ENCODE measurements at places on chromosomes 5 and 9.

- DNase-seq: no peak
Observed at GRCh38 chr5:149089796-149090195, 26.9 kb upstream of the SH3TC2 start.

- DNase-seq: peak; percentile 44
Observed at GRCh38 chr5:133998807-133999206, 6.0 kb downstream of the VDAC1 start.

GRCh38 chr5:76503929-76504328 lies 100.8 kb downstream of the IQGAP2 start:
- DNase-seq: no peak

GRCh38 chr5:34041247-34041972 lies 1.6 kb downstream of the C1QTNF3 start:
- DNase-seq: no peak

DNA sequence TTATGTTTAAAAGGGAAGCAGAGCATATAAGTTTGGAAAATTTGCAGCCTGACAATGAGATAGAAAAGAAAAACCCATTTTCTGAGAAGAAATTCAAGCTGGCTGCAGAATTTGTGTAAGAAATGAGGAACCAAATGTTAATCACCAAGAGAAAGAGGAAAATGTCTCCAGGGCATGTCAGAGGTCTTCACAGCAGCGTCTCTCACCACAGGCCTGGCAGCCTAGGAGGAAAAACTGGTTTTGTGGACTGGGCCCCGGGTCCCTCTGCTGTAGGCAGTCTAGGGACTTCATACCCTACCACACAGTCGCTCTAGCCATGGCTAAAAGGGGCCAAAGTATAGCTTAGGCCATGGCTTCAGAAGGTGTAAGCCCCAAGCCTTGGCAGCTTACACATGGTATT lies 32.1 kb upstream of the HSD17B4 start:
- no peak for DNase-seq

- DNase-seq: no peak
Observed at GRCh38 chr5:5886812-5887486, 464.5 kb downstream of the ICE1 start.

- no peak for DNase-seq
Observed at GRCh38 chr9:128987805-128988204, 40.3 kb downstream of the NUP188 start.

GRCh38 chr9:83296123-83296522 lies 233.2 kb upstream of the RASEF start:
- DNase-seq: no peak

DNA sequence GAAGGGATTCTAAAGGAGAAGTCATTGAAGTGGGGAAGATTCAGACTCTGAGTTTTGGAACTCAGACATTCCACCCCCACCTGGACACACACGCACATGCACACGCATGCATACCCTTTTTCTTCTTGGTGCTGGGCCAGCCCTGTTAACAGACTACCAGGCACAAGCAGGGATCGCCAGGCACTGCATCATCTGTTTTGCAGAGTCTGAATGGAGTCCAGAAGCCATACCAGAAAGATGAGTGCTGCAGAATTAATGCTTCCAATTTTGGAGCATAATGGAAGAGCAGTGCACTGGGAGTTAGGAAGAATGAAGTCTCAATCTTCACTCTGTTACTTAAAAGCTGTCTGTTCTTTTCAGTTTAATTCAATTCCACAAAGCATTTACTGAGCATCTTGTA lies 95.5 kb downstream of the PDE8B start:
- no peak for DNase-seq

DNA sequence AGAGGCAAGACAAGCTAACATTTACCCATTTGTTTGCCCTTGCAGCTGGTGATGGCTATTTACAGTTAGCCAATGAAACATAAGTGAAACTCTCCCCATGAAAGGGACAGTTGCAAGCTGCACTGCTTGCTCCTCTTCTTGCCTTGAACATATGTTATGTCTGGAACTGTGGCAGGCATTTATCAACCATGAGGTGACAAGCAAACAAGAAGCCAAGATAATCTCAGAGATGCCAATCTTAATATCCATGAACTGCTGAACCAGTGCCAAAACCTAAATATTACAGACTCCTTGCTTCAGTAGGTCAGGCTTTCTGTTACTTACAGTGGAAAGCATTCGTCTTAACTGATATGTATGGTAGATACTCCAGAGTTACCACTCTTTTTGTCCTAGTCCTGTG lies 133.4 kb downstream of the ACTBL2 start:
- DNase-seq: no peak

DNA sequence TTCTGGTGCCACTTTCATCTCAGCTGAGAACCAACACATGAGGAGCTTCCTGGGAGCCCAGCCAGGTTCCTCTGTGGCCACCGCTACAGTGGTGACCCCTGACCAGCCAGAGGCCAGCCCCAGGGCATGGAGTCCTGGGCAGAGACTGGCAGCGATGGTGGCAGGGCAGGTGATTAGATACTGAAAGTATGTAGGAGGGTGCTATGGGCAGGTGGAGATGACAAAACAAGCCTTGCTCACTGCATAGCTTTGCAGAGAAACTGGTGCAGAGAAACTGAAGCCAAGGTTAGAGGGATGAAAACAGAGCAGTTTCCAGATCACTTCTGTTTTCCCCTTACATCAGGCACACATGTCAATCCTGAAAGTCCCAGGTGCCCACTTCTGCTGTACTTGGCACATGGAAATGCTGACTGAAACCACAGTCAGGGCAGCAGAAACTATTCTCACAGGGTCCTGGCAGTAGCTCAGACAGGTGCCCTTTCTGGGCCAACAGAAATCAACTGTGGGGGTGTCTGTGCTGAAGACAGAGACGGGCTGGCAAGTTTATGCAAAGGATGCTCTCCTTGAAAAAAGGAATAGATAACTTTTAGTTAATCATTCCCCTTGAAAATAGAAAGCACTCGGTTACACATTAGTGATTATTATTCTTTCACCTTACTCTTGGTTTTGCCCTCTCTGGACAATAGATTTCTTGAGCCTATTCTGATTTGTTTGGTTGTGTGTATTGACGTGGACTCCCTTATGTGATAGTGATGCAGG lies 90.3 kb downstream of the ANKRD55 start:
- no peak for DNase-seq

GRCh38 chr5:19568004-19568403 lies 420.0 kb downstream of the CDH18 start:
- no peak for DNase-seq

DNA sequence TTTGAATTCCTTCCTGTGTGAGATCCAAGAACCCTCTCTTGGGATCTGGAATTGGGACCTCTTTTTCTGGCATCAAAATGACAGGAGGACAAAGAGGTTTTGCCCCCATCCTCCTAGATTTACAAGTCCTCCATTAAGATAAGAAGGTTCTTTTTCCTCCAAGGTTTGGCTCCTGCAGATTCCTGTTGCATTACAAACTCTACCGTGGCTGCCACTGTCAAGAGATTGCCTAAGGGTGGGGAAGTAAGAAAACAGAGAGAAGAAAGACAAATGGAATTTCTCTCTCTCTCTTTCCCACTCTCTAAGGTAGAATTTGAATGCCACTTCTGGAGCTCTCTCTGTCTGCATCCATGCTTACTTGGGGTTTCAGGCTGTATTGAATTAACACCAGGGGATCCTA lies 12.0 kb upstream of the SVEP1 start:
- no peak for DNase-seq

GRCh38 chr5:168165221-168165914 lies 126.1 kb upstream of the WWC1 start:
- DNase-seq: no peak

GRCh38 chr9:137277329-137278041 lies at the start of gene TOR4A:
Gene TOR4A (plus strand): TSS chr9:137277726. CDS start chr9:137278690, 964 bp downstream.
- DNase-seq: no peak

DNA sequence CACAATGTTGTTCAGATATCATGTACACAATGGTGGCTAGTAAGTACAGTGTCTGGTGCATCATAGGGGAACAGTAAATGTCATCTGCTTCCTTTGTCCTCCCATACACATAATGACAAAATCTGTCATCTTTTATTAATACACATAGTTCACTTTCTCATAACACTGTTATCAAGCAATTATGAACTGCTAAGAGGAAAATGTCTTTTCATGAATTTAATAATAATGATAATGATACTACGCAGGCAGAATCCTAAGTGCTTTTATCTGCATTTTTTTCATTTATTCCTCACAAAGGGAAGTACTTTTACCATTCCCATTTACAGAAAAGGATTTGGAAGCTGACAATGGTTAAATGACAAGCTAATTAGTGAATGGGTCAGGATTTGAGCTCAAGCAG lies 35.7 kb downstream of the DPYSL3 start:
- no peak for DNase-seq

DNA sequence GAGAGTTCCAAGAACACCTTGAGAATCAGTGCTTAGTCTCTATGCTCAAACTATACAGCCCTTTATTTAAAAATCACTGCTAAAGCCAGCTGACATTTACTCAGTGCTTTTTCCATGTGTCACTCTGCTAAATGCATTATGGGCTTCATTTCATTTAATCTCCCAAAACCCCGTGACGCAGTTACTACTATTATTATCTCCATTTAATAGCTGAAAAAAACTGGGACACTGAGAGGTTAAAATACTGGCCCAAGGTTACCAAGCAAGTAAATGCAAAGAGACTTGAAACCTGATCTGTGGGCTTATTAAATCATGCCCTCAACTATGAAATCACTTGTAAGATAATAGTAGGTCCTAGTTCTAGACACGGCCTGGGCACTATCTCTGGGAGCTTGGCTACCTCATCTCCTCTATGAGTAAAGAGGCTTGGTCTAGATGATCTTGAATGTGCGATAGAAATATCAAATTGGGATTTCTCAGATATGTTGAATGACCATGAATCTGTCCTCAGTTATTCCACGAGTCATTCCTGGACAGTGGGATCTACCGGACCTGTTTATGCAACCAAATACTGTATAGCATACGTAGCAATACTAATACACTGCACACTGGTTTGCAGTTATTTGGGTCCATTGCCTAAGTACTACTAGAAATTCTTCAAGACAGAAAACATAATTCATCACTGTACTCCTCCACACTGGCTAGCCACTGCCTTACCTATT lies 32.3 kb downstream of the MARCHF11 start:
- DNase-seq: no peak

- DNase-seq: no peak
Observed at GRCh38 chr9:684941-685340, 156.6 kb upstream of the DMRT1 start.
